ENCODE measurements at places on chromosomes 12 and 14.

DNA sequence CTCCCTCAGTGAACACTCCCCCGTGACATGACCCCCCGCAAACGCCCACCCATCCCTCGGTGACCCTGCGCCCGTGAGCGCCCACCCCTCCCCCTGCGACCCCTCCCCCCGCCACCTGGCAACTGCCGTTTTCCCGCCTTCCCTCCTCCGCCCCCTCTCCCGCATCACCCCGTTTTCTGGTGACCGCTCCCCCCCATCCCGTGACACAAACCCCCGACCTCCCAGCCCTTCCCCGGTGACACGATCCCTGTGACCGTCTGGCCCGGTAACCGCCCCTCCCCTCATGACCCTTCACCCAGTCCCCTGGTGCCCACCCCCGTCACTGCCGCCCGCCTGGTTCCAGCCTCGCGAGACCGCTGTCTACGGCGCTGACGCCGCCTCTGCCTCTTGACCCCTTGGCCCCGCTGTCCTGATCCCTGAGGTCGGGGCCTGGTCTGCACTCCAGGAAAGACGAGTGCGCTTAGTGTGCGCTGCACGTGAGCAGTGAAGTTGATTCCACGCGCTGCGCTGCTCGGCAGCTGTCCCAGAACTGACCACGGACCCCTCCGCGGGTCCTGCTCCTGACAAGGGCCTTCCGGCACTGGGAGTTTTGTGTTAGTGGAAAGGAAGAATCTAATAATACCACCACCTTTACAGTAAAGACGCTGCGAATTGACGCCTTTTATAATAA, 59.4 kb downstream of the DDX51 start:
- DNase-seq: peak; percentile 39

- peak; percentile 23 for DNase-seq
These were observed 5.0 kb upstream of the SLC25A47 start for GRCh38 chr14:100317912-100318808.

GRCh38 chr12:45973526-45973925, 16.8 kb downstream of the SCAF11 start:
- DNase-seq: no peak

- no peak for DNase-seq
These were observed 74.2 kb upstream of the MBIP start for GRCh38 chr14:36394593-36394992.

DNA sequence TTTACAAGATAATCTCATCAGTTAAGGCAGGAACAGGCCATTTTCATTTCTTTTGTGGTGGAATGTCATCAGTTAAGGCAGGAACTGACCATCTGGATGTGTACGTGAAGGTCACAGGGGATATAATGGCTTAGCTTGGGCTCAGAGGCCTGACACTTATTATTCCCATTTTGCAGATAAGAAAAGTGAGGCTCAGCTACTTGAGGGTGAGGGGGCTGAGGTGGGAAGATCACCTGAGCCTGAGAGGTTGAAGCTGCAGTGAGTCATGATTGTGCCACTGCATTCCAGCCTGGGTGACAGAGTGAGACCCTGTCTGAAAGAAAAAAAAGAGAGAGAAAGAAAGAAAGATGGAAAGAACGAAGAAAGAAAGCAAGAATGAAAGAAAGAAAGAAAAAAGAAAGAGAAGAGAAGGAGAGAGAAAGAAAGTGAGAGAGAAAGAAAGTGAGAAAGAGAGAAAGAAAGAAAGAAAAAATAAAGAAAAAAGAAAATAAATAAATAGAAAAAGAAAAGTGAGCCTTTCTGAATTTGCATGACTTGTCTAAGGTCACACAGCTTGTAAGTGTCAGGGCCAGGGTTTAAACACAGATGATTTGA, 142.0 kb downstream of the TMEM30B start:
- no peak for DNase-seq

Data from NCI-H526 (cell line).